Dermis microvascular lymphatic vessel endothelial cell (primary cell): ENCODE measurements at places on chromosomes 1 and 21. TPM values are rescaled to one million over a fixed set of nuclear protein-coding genes. Genes with fewer than 3 reads are reported as not detected.

The LENEP gene
- total RNA-seq: 0.13 and 0.38 TPM in 2 replicates

The IL10 gene
- not detected in 2 replicates for total RNA-seq

The SPRR1A gene
- total RNA-seq: not detected in 2 replicates

The DNALI1 gene
- 0.26 and 0.51 TPM in 2 replicates for total RNA-seq

The FGR gene
- 0.13 and 0.25 TPM in 2 replicates for total RNA-seq

The LYPD8 gene
- not detected in 2 replicates for total RNA-seq

The PDPN gene
- 70.3 and 118 TPM in 2 replicates for total RNA-seq

The SPATA45 gene
- total RNA-seq: not detected in 2 replicates
